ENCODE measurements at places on chromosomes 2 and 18.

DNA sequence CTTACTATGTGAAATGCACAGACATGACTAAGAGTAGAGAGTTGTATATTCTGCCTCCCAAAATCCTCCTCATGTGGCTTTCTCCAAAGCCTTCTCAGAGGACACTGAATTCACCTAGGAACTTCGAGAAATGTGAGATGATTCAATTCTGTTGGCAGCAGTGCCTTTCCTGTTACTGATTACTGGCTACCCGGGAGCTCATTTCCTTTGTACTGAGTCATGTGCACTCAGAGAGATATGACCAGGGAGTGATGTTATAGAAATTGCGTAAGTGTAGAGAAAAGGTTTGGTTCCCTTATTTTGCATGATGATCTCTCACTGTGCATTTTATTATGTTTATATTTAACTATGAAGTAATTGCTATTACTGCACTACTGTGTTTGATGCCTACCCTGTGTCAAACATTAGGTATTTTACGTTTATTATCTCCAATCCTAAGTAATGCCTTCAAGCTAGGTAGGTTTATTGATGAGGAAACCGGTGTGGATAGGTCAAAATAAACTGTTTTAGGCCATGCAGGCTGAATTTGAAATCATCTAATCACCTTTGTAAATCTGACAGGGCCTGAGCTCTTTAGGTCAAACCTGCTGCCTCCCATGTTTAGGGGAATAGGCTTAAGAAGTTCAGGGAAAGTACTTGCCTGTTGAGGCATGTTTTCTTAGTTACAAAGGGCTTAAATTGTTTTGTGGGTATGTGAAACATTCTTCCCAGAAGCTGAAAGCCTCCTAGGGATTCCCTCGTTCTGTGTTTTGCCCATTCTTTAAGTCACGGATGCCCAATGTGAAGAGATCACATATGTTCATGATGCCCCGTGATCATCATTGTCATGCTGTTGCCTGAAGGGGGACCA is 86.8 kb downstream of the FMNL2 start:
- DNase-seq = peak; percentile 58

DNA sequence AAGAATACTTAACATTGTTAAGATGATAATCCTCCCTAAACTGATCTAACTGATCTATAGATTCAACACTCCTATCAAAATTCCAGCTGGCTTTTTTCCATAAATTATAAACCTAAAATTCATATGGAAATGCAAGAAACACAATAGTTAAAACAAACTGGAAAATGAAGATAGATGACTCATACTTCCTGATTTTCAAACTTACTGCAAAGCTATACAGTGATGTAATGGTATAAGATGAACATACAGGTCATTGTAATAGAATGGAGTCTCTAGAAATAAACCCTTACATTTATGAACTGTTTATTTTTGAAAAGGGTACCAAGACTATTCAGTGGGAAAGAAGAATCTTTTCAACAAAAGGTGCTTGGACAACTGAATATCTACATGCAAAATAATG is 32.3 kb downstream of the UBXN4 start:
- peak; percentile 8 for DNase-seq

GRCh38 chr2:239312741-239313667 is 87.8 kb downstream of the HDAC4 start:
- DNase-seq = no peak

GRCh38 chr2:157887946-157888345 is 11.8 kb upstream of the ACVR1 start:
- DNase-seq = no peak
